H54 (cell line): ENCODE measurements at places on chromosomes 7 and 10.

- DNase-seq = no peak
These were observed 142.0 kb downstream of the PTPRN2 start for GRCh38 chr7:158445421-158446175.

DNA sequence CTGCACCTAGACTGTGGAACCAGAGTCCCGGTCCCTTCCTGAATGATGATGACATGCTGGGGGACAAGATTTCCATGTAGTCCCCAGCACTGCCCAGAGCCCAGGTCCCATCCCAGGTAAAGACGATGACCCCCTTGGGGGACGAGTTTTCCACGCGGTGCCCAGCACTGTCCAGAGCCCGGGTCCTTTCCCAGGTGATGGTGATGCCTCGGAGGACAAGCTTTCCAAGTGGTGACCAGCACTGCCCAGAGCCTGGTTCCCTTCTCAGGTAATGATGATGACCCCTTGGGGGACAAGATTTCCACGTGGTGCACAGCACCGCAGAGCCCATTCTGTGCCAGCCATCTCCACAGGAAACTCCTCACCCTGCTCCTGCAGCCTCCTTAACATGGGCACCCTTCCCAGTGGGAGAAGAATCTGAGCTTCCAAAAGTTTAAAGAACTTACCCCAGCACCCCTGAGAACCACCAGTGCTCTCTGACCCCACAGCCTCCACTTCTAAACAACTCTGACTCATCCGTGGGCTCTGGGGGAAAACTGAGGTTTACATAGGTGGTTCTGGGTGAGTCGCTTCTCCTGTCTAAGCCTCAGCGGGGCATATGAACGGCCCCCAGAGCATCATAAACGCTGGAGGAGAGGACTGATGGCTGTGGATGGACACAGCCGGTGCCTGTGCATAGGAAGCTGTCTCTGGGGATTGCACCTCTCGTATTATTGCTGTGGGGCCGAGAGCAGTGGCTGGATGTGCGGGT, 233.2 kb downstream of the TCERG1L start:
- no peak for DNase-seq

DNA sequence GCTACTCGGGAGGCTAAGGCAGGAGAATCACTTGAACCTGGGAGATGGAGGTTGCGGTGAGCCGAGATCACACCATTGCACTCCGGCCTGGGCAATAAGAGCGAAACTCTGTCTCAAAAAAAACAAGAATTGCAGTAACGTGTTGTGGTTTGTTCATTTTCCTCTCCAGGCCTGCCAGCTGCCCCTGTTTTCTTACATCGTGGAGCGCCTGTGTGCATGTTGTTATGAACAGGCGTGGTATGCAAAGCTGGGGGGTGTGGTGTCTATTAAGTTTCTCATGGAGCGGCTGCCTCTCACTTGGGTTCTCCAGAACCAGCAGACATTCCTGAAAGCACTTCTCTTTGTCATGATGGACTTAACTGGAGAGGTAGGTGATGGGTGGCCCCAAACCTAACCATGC, 52.1 kb downstream of the TRRAP start:
- no peak for DNase-seq

GRCh38 chr7:79008786-79009185, 444.7 kb downstream of the MAGI2 start:
- DNase-seq = no peak

DNA sequence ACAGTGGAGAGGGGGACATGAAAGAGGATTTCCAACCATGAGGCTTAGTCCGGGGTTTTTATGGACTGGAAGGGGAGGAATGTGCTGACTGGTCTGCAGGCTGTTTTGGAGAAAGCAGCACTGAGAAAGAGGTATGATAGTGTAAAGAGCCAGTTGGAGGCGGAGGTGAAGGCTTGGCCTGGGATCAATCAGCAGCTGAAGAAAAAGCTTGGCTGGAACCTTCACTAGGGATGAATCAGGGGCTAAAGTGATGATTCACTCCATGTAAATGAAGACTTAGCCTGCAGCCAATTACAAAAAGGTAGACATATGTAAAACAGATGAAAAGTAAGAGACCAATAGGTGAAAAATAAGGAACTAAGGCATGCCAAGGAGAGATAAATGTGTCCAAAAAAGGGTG, 1382.6 kb downstream of the GATA3 start:
- peak; percentile 1 for DNase-seq

DNA sequence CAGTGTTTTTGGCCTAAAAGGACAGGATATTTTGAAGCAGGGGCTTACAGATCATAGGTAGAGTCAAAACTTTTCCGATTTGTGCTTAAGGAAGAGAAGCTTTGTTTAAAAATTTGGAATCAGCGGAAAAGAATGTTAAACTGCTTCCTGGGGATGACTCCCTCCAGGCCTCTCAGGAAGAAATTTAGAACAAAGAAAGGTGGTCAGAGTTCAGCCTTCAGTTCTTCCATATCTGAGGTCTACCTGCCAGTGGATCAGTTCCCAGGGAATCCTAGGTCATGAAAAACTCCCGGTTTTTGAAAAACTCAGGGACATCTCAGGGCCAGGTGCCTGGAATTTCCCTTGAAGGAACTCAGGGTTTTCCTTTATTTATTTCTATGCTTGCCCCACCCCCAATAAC, 100.3 kb downstream of the MCU start:
- peak; percentile 10 for DNase-seq

- peak; percentile 39 for DNase-seq
These were observed 43.3 kb upstream of the NFKB2 start for GRCh38 chr10:102352066-102352715.

DNA sequence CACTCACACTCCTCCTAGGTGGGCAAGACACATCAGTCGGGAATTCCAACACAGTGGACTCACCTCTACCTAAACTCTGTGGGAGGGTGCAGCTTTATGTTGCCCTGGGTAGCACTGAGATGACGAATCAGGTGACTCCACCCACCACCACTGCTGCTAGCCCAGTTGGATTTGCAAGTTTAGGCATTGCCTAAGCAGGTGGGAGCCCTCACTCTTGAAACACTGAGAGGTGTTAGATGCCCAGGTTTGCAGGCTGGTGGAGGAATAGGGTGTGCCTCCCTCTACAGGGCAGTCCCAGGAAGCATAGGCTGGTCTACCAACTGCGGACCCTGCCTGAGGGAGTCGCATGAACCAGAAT, 708.9 kb downstream of the POM121L12 start:
- no peak for DNase-seq

DNA sequence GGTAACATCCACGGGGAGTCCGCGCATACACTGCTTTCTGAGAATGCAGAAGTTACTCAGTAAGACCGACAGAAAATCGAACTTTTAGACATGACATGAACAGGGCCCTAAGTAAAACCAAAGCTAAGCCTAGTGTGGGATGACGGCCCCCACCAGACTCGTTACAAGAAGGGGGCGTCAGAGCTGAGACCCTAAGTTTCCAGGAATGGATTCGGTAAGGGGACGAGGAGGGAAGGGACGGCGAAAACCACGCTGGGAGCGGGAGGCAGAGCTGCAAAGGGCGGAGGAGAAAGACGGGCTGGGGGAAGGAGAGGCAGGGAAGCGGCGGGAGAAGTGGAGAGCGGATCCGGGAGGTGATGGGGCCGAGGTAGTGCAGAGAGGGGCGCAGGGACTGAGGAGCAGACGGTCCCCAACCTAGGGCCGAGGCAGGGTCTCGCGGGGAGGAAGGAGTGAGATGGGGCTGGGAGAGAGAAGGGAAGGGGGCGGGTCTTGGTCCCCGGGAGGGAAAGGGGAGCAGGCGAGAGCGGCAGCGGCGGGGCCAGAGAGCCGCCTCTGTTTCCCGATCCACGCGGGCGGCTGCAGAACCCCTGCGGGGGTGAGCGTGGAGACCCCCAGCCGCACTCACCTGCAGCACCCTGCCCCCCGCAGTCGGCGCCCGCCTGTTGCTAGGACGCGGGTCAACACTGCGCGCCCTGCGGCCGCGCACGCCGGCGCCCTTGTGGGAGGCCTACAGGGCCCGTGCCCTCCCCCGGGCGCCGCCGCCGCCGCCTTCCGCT, 513 bp downstream of the ODAD2 start:
- DNase-seq = peak; percentile 37
